ENCODE measurements at places on chromosomes 12 and 14. TPM values are rescaled to one million over a fixed set of nuclear protein-coding genes. Genes with fewer than 3 reads are reported as not detected.

STAT2 gene
- total RNA-seq, result 368 TPM

G2E3 gene
- total RNA-seq, result 14.7 TPM

COX8C gene
- total RNA-seq, result 0.33 TPM

DNA sequence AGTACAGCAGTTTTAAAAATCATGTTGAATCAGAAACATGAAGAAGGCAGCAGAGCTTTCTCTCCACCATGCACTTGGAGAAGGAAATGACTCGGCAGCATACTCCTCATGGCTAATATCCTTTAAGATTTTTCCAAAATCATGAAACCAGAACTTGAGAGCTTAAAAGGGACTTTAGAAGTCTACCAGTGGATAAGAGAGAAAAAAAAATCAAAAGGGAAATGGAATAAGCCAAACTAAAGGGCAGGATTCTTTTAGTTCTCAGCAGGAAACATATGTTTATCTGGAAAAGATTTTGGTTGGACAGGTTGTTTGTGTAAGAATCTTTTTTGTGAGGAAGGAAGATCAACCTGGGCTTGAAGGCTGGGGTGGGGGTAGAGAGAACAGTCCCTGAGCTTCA lies 111.8 kb downstream of the PRKCH start:
- DNase-seq, result no peak

GRCh38 chr14:100144996-100145646 lies 14.3 kb downstream of the DEGS2 start:
- DNase-seq, result no peak

DNA sequence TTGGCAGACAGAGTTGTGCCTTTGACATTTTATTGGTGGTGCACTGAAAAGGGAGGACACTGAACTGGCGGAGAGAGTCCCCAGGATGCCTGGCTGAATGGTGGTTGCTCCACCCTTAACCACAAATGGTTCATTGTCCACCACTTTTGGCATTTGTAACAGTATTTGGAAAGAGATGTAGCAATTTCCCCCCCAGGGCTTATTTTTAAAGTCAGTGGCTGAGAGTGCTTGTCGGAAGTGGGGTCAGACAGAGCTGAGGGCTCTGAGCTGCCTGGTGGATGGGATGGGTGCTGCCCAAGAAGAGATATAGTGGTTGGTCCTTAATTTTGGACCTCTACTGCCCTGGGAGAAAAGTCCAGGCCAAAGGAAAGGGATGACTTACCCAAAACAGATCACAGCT lies 31.5 kb upstream of the FGF6 start:
- no peak for DNase-seq
